ENCODE measurements at places on chromosomes 2 and 18.

DNA sequence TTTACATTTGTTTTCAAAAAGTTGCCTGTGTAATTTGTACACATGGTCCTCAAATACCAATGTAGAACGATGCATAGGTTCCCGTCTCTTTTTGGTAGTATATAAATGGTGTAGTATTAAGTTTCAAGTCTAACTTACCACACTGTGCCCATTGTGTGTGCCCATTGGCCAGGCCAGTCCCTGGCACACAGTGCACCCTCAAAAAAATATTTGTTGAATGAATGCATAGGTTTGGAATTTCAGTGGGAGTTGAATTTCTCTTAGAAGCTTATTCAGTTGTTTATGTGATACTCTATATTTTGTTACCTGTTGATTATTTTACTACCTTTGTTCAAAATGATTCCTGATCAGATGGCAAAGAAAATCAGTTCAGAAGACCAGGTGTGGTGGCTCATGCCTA lies 30.1 kb downstream of the IDH1 start:
- DNase-seq: no peak

GRCh38 chr2:133265432-133265949 lies 302.8 kb downstream of the NCKAP5 start:
- DNase-seq: peak; percentile 52

DNA sequence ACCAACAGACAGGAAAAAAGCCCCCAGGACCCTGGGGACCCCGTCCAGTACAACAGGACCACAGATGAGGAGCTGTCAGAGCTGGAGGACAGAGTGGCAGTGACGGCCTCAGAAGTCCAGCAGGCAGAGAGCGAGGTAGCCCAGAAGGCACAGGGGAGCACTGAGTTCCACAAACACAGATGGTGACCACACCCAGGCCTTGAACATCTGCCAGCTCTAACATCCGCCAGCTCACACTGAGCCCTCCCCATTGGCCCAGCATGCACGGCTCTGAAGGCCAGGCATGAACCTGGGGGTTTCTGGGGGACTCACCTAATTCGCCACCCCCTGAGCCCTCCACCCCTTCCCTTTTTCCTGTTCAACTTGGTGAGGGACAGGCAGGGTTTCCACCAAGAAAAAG lies 25.6 kb upstream of the PRLH start:
- no peak for DNase-seq

DNA sequence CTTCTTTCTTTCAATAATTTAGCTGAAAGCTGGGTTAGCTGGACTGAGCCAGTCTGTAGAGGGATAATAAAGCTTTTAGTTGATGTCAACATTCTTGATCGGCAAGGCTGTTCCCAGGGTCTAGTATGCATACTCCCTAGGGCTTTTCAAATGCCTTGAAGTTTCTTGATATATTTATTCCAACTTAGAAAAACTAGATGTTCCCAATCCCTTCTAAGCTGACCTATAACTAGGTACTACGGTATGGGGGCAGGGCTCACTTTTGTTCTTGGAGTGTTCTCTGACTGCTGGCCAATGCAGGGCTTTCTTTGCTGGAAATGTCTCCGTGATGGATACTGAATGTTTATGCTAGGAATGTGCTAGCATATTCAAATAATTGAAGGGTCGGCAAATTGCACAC lies 258.6 kb upstream of the TANK start:
- DNase-seq: no peak

- DNase-seq: no peak
Measured at GRCh38 chr2:164388511-164388910, 232.8 kb downstream of the GRB14 start.

GRCh38 chr18:51908598-51908944 lies 431.4 kb upstream of the DCC start:
- DNase-seq: no peak

- no peak for DNase-seq
Measured at GRCh38 chr2:32624812-32625211, 3.0 kb upstream of the TTC27 start.

- peak; percentile 79 for DNase-seq
Measured at GRCh38 chr18:31722369-31722957, 38.1 kb upstream of the B4GALT6 start.

DNA sequence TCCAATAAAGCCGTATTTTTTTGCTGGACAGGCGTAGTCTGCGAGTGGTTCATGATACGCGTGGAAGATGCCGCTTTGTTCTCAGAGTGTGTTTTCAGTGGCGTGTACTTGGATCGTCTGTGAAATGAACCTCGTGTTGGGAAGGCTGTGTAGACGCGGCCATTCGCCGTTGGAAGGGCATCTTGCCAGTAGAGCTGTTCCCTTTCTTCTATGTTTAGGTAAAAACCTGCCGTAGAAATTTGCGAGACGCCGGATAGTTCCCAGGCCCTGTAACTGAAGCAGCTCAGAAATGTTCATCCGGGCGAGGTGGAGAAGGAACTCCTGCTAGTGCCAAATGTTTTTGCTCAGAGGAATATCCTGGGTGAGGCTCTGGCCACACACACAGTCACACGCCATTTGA lies 133.6 kb downstream of the NFATC1 start:
- DNase-seq: peak; percentile 58

DNA sequence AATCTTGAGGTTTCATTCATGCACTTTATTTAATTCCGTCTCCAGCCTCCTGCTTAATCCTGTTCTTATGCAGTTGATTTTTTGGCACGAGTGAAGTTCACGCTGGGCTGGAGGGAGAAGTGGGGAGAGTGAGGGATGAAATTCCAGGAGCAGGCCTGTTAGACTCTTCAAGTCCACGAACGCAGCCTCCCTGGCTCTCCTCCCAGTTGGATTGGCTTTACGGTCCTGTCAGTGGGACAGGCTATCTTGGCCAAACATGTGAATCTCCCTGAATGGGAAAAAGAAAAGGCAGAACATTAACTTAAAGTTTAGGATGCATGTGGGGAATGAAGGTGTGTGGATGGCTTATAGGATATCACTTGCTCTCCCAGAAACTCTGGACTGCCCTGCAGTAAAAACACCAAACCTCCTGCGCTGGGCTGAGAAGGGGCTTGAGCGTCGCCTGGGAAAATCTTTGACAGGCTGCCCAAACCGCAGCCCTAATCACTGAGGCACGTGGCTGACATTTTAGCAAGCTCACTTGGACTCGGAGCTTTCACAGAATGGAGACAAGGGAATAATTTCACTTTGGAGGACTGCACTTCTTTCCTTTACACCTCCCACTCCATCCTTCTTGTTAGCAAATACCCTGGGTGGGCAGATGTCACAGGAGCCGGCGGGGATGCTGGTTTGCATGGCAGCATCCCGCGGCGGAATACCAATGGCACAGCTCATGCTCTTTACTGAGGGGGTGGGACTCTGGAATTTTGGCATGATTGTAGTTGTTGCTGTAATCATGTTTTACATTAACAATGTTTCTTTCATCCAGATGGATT lies 93.9 kb downstream of the ACKR3 start:
- DNase-seq: peak; percentile 79

DNA sequence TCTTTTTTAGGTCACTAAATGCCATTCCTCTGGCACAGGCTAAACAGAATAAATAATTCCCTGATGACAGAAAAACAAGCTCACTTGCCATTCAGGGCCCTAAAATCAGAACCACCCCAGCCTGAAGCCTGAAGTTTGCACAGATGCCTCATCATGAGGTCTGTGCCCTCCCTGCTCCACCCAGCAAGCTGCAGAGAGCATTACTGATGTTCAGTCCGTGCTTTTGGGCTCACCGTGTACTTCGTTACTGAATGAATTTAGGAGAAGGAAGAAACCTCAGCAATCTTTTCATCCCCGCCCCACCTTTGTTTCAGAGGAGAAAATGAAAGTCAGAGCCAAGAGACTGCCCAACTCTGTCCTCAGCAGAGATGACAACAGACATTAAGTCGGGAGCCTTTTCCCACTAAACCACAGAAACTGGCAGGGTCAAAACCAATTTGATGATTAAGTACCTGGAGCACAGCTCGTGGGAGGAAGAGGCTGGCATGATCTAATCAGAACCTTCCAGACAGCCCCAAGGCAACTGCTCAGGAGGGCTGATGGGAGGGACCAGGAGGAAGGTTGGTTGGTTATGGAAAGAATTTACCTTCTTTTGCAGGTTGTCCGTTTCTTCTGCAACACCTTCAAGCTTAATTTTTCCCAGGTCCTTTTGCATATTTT lies 122.7 kb downstream of the LAMA1 start:
- DNase-seq: no peak

DNA sequence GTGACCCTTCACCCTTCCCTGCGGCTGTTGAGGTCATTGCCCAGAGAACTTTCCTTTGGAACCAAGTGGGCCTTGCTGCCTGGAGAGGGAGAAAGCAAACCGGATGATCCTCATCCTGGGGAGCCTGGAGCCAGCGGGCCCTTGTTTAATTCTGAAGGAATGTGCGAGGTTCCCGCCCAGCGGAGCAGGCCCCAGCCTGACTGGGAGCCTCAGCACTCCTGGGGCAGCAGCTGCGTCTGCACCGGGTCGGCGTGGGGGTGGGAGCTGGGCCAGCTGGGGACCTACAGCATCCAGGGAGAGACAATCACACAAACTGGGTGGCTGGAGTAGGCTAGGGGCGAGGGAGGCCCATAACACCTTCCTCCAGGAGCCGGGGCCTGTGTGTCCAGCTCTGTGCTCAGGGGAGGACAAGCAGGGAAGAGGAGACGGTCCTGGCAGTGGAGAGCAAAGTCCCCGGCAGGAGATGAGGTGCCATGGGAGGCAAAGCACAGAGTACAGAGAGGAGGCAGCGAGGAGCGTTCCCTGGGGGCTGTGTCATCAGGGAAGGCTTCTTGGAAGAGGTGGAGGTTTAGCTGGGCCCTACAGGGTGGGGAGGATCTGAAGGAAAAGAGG lies 61.9 kb upstream of the HAAO start:
- peak; percentile 76 for DNase-seq

DNA sequence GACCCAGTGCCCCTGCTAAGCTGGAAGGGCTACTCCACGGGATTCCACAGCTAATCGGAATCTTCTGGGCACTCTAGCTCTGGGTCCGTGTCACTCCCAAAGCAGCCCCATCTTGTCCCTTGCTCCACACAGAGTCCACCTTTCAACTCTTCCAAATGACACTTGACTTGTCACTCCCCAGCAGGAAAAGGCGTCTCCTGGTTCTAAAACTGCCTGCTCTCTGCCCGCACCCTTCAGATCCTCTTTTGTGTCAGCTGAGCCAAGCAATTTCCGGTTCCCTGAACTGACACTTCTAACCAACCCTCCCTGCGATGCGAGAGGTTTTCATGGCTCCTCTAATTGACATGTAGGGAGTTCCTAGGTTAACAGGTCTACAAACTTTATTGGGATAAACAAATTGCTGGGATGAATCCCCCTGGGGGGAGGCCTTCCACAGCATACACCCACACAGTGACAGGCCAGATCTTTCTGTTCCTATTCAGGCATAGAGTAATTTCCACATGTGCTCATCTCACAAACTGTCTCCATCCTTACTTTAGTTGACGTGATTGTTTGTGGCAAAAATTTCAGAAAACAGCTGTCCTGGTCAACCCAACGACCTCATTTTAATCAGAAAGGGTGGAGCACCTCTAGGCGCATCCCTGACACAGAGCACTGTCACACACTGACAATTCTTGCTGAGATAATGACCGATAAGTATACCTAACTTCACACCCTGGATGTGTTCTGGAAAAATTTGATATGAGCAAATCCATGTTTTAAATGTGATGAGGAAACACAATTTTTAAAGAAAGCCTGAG lies 104.9 kb downstream of the RBMS1 start:
- no peak for DNase-seq

GRCh38 chr2:6352906-6353515 lies 512.7 kb downstream of the CMPK2 start:
- DNase-seq: no peak

DNA sequence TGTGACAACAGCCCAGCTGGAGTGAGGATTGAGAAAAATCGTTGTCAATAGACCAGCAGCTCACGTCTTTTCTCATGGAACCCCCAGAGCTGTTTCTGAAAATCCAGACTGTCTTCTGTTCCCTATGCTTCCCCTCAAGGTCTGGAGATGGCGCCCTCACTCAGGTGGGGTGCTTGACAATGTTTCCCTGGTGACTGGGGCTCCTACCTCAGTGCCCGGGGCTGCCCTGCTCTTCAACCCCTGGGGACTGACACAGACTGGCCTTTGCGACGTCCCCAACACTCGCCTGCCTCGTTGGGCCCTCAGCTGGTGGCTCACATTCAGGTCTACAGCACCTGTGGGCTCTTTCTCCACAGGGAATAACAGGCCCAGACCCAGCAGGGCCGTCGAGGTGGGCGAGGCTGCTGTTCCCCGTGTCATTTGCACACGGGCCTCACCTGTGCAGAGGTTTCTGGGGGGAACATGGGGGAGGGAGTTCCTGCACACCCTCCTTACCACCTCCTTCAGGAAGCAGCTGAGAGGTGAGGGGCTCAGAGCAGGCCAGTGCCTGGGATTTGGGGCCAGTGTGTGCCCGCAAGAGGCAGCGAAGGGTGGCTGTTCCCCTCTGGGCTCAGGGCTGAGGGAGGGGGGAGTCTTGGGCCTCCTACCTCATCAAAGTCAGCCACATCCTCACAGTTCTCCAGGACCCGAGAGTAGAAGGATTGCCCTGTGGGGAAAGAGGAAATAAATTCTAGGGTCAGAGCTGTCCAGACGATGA lies 59.3 kb upstream of the OTOF start:
- peak; percentile 31 for DNase-seq

GRCh38 chr2:119760237-119760955 lies 674 bp downstream of the PTPN4 start:
- DNase-seq: no peak

GRCh38 chr18:72544092-72544886 lies at the start of gene CBLN2:
Gene CBLN2, minus strand, starts transcription at chr18:72544342. Its CDS starts 2,182 bp downstream, at chr18:72542160.
- DNase-seq: peak; percentile 68

DNA sequence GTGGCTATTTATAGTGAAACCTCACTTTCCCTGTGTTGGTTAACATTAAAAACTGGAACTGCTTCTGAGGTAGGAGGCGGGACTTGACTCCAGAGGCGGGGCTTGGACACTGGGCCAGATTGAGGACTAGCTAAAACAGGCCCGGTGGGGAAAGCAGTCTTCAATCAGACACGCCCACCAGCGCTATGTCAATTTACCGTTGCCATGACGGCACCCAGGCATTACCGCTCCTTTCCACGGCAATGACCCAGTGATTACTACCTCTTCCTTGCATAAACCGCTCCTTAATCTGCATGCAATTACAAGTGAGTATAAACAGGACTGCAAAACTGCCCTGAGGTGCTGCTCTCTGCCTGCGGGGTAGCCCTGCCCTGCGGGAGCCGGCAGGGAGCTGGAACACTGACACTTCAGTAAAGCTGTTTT lies 35.3 kb downstream of the LRRFIP1 start:
- DNase-seq: peak; percentile 96
